GM10248 (cell line): ENCODE measurements at places on chromosomes 6 and 20.

GRCh38 chr20:62822788-62823651 is 6.2 kb downstream of the COL9A3 start:
- peak; percentile 82 for DNase-seq

GRCh38 chr6:111710911-111711310 is 105.2 kb upstream of the TRAF3IP2 start:
- DNase-seq, result no peak

DNA sequence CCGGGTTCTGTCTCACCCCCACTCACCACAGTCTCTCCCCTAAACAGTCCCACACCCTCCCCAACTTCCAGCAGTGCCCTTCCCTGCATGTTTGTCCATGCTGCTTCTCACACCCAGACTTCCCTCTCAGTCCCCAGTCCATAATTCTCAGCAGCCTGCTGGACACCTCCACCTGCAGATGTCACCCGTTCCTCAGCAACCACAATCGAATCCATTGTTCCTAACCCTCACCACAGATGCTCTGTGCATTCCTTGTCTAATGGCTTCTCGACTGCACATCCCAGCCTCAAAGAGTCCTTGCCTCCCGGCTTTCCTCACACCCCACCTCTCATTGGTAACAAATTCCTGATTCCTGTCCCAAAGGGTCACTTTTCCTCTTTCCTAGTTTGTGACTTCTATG is 55.6 kb downstream of the GOPC start:
- no peak for DNase-seq

- peak; percentile 73 for DNase-seq
Observed at GRCh38 chr20:63896264-63897105, 1.6 kb downstream of the DNAJC5 start.

DNA sequence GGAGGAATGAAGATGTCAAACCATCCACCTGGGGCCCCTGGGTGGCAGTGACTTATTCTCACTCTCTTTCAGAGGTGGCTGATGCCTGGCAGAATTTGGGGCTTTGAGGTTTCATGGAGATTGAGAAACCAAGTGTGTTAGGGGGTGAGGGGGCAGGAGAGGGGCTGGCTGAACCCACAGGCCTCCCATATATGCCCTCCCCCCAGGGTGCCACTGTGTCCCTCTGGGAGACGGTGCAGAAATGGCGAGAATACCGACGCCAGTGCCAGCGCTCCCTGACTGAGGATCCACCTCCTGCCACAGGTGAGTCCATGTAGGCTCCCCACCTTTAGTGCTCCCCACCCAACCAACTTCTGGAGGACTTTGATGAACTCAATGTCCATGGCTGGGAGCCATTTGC is 7.6 kb downstream of the GLP1R start:
- DNase-seq, result no peak

- no peak for DNase-seq
Observed at GRCh38 chr6:33965766-33966165, 162.0 kb upstream of the MLN start.

- DNase-seq, result no peak
Observed at GRCh38 chr6:34813028-34813713, 21.3 kb downstream of the BLTP3A start.

DNA sequence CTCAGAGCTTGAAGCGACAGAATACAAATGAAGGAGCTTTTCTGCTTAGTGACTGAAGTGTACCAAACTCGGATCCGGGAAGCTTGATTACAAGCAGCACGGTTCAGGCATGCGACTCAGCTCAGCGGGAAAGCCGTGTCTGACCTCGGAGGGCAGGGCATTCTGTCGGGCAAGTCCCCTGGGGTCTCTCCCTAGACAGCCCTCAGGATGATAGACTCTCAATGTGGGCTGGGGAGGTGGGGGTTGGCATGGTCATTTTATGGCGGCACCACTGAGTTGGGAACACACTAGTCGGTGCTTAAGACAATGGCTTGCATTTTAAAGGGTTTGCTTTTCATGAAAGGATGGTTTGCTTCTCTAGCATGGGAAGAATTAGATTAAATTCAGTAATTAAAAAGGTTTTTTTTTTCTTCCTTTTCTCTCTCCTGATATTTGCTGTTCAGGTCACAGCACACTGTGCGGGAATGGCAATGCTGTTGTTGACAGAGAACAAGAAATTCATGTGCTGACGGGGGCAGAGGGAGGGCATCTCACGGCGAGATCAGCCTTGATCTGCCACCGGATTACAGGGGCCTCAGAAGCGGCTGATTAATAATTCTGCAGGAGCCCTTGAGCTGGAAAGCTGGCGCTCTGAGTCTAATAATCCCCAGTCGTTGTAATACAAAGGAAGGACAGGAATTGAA is 80.7 kb upstream of the TRAF3IP2 start:
- no peak for DNase-seq

DNA sequence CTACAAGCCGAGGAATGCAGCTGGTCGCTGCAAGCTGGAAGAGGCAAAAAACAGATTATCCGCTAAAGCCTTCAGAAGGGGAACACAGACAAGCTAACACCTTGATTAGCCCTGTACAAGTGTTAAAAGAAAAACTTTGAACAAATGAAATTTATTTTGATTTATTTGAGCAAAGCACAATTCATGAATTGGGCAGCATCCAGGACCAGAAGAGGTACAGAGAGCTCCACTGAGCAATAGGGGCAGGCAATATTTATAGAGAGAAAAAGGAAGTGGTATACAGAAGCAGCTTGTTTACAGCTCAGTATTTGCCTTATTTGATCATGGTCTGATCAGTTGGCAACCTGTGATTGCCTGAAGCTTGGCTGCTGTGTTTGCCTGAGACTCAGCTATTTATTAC is 17.6 kb downstream of the HLA-DOB start:
- DNase-seq, result no peak

DNA sequence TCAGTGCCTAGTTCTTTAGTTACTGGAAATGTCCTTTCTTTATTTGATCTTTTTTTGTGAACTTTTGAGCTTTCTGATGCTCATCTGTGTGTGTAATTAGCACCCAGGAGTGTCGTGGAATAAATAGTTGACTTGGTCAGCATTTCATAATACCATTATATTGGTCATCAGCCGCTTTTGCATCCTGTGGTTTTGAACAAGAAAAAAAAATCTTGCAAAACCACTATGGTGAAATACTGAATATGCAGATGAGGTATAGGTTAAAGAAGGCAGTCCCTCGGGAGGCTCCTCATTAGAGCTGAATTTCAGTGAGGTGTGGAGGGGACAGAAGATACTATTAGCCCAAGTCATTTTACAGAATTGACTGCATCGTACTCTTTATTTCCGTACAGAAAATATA is 90.1 kb downstream of the FOXO3 start:
- no peak for DNase-seq

GRCh38 chr6:26296857-26297648 is 67.9 kb upstream of the BTN3A2 start:
- DNase-seq, result no peak

GRCh38 chr6:167291623-167292300 is 647 bp downstream of the UNC93A start:
- no peak for DNase-seq

- no peak for DNase-seq
Observed at GRCh38 chr20:12466915-12467314, 541.9 kb upstream of the SPTLC3 start.

- no peak for DNase-seq
Observed at GRCh38 chr6:37305841-37306425, 47.9 kb upstream of the RNF8 start.

GRCh38 chr6:3359101-3359752 is 97.6 kb downstream of the SLC22A23 start:
- no peak for DNase-seq

DNA sequence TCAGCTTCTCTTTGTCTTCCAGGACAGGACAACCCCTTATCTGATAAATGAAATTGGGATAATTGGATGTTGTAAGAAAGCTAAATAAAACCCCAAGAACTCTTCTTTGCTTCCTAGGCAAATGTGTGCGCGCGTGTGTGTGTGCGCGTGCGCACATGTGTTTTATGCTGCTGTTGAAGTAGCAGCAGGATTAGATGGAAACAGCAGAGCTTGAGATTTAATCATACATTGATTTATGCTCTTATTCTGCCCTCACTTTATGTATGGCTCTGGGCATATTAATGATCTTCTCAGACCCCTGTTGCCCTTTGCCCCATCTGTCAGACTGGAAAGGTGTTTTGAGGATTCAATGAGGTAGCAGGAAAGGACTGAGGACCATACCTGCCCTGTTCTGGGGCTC is 324.0 kb upstream of the MAP3K7 start:
- no peak for DNase-seq

DNA sequence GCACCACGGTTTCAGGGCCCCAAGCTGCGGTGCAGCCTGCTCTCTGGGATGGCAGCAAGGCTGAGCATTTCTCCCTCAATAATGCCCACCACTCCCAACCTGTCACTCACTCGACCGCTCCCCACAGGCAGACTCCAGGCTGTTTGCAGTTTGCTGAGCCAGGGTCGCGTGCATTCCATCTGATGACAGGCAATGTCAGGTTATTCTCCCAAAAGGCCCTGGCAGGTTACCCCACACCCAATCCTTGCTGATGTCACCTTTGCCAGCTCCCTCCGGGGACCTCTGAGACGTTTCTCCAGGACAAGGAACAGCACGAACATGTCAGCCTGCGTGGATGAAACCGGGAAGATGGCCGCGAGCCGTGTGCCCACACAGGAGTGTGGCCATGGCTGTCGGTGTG is 7.1 kb upstream of the SLCO4A1 start:
- DNase-seq, result no peak

DNA sequence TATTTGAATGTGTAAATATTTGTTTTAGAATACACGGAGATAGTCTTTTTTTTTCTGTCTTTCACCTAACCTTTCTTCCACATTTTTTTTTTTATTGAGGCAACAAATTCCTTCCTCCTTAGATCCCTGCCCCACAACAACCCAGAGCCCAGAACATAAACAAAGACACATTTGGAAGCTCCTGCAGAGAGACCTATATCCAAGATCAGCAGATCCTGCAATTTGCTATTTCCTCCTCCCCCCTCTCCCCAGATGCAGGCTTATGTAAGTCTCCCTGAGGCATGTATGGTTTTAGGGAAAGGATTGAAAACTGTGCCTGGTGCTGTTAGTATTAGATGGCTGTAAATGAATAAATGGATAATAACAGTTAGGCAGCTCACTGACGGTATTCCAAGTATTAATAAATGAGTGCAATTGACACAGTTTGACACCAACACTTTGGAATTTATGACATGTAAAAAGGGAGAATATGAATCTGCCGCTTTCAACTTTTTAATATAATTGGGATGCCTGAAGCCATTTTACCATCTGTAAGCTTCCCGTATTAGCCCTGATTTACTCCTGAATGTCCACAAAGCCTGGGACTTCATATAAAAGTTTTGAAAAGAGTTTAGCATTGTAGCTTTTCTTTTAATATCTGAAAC is 608.3 kb upstream of the CITED2 start:
- DNase-seq, result no peak

GRCh38 chr6:163386329-163386908 is 28.1 kb upstream of the QKI start:
- DNase-seq, result no peak

- DNase-seq, result peak; percentile 42
Observed at GRCh38 chr6:149140137-149140909, 177.2 kb upstream of the TAB2 start.

DNA sequence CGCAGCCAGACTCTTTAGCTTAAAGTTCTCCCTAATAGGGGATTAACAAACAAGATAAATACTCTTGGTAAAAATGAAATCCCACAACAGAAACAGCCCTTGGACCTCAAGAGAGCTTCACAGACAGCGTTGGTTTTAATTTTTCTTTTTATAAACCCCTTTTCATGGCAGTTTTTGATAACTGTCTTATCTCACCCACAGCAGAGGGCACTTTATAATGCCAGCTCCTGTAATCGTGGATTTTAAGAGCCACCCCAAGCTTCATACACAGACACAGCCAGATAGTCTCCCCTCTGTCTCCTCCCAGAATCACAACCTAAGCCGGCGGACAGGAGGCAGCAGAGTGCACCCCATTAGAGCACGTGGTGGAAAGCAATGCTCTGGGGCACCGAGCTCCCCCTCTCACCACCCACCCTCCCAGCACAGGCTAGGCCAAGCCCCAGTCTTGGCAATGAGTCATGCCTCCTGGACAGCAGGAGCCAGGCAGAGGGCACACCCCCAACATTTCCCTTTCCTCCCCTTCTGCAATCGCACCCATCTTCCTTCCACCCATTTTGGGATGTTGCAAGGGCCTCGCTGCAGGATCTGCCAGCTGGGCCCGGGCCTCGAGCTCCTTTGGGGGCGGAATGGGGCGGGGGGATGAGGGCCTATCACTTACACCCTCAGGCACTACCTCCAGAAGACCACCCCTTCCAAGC is 2.4 kb downstream of the JAG1 start:
- peak; percentile 77 for DNase-seq
